Sigmoid colon (tissue), 7 donors: ENCODE measurements at places on chromosomes 13 and 19. TPM values are rescaled to one million over a fixed set of nuclear protein-coding genes. Genes with fewer than 3 reads are reported as not detected.

GRCh38 chr19:16897029-16897855 lies 8.4 kb downstream of the F2RL3 start:
- DNase-seq = peak; percentile 95

- no peak for DNase-seq
These were observed 1074.3 kb upstream of the SLC10A2 start for GRCh38 chr13:104140552-104140951.

GRCh38 chr19:33763633-33764371 lies 32.9 kb upstream of the KCTD15 start:
- DNase-seq = no peak

GRCh38 chr19:4369109-4369887 lies 25.9 kb downstream of the MPND start:
- DNase-seq = no peak

- peak; percentile 64 for DNase-seq
These were observed 432.7 kb downstream of the FOXO1 start for GRCh38 chr13:40233731-40234195.

DNA sequence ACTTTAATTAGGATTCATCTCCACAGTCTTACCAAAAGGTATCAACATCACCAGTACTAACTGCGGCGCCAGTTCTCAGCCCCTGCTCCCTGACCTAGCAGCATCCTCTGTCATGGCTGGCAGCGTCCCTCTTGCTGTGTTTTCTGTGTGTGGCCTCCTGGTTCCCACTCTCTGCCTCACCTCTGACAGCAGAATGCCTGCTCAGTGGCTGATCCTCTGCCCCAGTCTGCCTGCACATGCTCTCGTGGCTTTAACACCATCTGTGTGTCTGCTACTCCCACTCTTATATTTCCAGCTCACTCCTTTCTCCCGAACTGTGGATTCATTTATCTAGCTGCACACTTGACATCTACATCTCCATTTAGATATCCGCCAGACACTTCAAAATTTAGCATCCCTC lies 341.5 kb downstream of the MTUS2 start:
- DNase-seq = no peak

DNA sequence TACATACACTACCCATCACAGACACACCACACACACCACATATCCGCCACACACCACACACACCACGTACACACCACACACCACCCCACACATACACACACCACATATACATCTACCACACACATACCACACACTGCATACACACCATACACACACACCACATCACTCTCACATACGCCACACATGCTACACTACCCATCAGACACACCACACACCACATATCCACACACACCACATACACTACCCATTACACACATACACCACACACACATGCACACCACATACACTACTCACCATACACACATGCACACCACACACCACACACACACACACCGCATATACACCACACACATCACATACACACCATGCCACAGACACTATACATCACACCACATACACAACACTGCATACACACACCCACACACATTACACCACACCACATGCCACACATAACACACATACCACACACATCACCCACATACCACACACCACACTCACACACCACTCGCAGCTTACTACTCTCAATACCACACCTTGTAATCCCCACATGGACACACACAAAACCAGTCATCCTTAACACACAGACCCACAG lies 9.5 kb downstream of the ERFL start:
- no peak for DNase-seq

DNA sequence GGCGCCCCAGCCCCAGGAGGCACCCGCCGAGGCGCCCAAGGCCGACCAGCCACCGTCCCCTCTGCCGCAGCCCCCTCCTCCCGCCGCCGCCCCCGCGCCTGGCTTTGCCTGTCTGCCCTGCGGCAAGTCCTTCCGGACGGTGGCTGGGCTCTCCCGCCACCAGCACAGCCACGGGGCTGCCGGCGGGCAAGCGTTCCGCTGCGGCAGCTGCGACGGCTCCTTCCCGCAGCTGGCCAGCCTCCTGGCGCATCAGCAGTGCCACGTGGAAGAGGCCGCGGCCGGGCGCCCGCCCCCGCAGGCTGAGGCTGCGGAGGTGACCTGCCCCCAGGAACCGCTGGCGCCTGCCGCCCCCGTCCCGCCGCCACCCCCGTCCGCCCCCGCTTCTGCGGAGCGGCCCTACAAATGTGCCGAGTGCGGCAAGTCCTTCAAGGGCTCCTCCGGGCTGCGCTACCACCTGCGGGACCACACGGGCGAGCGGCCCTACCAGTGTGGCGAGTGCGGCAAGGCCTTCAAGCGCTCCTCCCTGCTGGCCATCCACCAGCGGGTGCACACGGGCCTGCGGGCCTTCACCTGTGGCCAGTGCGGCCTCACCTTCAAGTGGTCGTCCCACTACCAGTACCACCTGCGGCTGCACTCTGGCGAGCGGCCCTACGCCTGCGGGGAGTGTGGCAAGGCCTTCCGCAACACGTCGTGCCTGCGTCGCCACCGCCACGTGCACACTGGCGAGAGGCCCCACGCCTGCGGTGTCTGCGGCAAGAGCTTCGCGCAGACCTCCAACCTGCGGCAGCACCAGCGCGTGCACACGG lies 2.6 kb upstream of the NAT14 start:
- DNase-seq = no peak

- peak; percentile 83 for DNase-seq
These were observed 9.4 kb downstream of the HRC start for GRCh38 chr19:49145573-49146407.

GRCh38 chr19:29760752-29761502 lies 45.9 kb upstream of the C19orf12 start:
- DNase-seq = no peak

DNA sequence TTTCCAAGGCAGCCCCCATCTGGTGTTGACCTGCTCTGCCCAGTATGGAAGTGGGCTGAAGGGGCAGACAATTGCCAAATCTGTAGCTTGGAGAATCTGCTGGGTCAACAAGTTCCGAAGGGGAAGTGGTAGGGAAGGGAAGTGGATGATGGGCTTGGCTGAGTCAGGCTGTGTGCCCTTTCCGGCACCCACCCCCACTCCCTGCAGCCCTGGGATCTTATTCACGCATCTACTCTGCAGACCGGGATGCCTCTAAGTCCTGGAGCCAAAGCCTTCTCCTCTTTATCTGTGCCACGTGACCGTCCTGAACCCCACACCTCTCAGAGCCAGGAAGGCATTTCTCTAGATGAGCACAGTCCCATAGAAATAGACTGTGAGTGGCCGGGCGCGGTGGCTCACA lies 7.5 kb upstream of the C5AR2 start:
- peak; percentile 74 for DNase-seq

- peak; percentile 86 for DNase-seq
These were observed 7.4 kb downstream of the RABAC1 start for GRCh38 chr19:41951686-41952172.

GRCh38 chr19:48094855-48095203 lies 15.8 kb downstream of the PLA2G4C start:
- no peak for DNase-seq

- no peak for DNase-seq
These were observed 12.9 kb upstream of the CCNE1 start for GRCh38 chr19:29798774-29799497.

DNA sequence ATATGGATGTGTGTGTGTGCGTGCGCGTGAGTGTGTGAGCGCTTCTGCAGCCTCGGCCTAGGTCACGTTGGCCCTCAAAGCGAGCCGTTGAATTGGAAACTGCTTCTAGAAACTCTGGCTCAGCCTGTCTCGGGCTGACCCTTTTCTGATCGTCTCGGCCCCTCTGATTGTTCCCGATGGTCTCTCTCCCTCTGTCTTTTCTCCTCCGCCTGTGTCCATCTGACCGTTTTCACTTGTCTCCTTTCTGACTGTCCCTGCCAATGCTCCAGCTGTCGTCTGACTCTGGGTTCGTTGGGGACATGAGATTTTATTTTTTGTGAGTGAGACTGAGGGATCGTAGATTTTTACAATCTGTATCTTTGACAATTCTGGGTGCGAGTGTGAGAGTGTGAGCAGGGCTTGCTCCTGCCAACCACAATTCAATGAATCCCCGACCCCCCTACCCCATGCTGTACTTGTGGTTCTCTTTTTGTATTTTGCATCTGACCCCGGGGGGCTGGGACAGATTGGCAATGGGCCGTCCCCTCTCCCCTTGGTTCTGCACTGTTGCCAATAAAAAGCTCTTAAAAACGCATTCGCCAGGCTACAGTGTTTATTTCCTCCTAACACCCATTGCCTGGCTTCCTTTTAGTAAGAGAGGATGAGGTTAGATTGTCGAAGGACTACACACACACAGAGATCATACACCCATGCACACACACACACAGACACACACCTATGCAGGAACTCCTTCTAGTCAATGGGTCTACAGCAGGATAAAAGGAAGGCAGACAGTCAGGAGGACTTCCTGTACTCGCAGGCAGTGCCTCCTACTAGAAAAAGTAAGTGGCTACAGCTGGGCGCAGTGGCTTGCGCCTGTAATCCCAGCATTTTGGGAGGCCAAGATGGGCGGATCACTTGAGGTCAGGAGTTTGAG lies 7.1 kb downstream of the FOSB start:
- DNase-seq = no peak

DNA sequence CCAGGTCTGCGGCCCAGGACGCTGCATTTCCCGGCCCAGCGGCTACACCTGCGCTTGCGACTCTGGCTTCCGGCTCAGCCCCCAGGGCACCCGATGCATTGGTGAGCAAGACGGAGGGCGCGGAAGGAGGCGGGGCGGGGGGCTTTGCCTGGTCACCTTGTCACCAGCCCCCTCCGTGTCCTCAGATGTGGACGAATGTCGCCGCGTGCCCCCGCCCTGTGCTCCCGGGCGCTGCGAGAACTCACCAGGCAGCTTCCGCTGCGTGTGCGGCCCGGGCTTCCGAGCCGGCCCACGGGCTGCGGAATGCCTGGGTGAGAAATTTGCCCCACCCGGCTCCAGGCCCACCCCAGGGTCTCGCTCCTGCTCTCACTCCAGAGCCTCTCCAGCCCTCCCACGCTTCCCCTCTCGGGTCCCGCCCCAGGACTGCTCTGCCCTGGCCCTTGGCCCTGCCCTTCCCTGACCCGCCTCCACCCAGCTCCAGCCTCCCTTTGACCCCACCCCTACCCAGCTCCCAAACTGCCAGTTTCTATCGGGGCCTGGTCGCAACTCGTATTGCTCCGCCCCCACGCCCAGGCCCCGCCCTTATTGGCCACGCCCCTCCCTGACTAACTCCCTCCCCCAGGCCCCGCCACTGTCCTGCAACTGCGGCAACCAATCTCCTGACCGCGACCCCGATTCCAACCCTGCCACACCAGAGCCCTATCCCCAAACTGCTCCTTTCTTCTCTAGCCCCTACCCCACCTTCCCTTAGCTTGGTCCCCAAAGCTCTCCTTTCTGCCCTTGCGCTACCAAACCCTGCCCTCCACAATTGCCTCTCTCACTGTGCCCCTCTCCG lies 8.6 kb downstream of the LTBP4 start:
- peak; percentile 96 for DNase-seq

DNA sequence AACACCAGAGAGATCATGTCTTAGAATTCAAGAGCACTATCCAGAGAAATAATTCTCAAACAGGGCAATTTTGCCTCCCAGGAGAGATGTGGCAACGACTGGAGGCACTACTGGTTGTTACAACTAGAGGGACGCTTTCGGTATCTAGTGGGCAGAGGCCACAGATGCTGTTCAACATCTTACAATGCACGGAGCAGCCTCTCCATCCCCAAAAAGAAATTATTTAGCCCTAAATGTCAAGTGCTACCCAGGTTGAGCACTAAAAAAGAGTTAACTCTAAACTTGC lies 78.6 kb downstream of the ABCC4 start:
- no peak for DNase-seq

DNA sequence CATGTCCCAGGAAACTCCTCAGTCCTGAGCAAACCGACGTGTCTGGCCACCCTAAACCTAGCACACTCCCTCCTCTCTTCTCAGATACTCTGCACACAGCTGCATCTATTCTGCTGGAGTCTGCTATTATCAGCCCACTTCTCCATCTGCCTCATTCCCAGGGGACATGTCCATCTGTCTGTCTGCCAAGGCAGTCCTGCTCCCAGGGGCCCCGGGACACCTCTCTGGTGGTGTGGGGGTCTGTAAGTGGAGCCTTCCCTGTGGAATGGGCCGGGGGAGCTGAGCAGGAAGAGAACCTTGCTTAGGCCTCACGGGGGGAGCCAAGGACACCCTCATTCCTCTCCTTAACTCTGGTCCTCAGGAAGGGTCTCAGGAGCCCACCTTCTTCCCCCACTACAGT lies 72.7 kb downstream of the ERICH6B start:
- no peak for DNase-seq

The RPS15 gene
- 5,641 TPM for total RNA-seq

The ZNF560 gene
- total RNA-seq = not detected

The TMEM38A gene
- 4.3 TPM for total RNA-seq

The MISP3 gene
- 1.7 TPM for total RNA-seq

The ZNF729 gene
- not detected for total RNA-seq

The ZSCAN4 gene
- 0.36 TPM for total RNA-seq

The PLEKHF1 gene
- 19.4 TPM for total RNA-seq

The LILRA6 gene
- 3.2 TPM for total RNA-seq

The NXNL1 gene
- not detected for total RNA-seq

The S1PR5 gene
- total RNA-seq = not detected

The KCNRG gene
- total RNA-seq = 2.5 TPM

The CAPN12 gene
- 0.54 TPM for total RNA-seq

The OXGR1 gene
- 0.16 TPM for total RNA-seq

The C5AR1 gene
- 7.8 TPM for total RNA-seq
